Activated CD4-positive, alpha-beta memory T cell treated with anti-CD3 and anti-CD28 coated beads, Interleukin-2, amount 10 ng/mL, durations not matched to agents 7 days and 5 days (primary cell): ENCODE measurements at places on chromosomes 7 and 10. TPM values are rescaled to one million over a fixed set of nuclear protein-coding genes. Genes with fewer than 3 reads are reported as not detected.
A peak's percentile ranks its signal among the peaks of the same experiment; 100 is the strongest.

DNA sequence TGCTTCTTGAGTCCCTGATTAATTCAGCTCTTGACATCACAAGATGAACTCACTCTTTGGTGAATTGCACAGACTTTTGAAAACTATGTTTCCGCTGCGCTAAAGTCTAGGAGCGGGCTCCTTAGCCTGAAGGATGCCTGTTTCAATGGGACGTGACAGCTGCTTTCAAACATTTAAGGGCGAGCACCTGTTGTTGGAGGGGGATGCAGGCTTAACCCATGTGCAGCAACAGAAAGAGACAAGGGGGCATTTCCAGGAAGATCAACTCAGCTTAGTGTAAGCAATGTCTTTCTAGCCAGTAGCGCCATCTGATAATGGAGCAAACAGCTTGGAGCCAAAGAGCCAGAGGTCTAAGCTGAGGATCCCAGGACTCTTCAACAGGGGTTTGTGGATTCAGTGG, 8.4 kb upstream of the PFKFB3 start:
- peaks cover 14% of the 10 kb centered on the region for H3K4me1 ChIP-seq
- no peak for DNase-seq
- peaks cover 2% of the 10 kb centered on the region for H3K27me3 ChIP-seq
- peaks cover 9% of the 10 kb centered on the region for H3K36me3 ChIP-seq
- no peak overlapping the region for H3K27ac ChIP-seq
- no peak overlapping the region for H3K4me3 ChIP-seq

- H3K27ac ChIP-seq, result no peak overlapping the region
- no peak overlapping the region for H3K4me3 ChIP-seq
- DNase-seq, result no peak
Measured at GRCh38 chr10:22854935-22855421, 72.9 kb upstream of the ARMC3 start.

ADAMTS14 gene
- not detected for total RNA-seq

PKD2L1 gene
- total RNA-seq, result 0.18 TPM

DNA sequence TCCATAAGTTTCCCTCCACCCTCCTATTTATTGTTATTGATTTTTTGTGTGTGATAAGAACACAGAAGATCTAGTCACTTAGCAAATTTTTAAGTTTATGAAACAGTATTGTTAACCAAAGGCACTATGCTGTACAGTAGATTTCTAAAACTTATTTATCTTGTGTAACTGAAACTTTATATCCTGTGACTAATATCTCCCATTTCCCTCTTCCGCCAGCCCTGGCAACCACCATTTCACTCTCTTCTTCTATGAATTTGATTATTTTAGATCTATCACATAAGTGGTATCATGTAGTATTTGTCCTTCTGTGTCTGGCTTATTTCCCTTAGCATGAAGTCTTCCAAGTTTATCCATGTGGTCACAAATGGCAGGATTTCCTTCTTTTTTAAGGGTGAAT, 144.3 kb upstream of the INHBA start:
- DNase-seq, result no peak
- peaks cover 3% of the 10 kb centered on the region for H3K36me3 ChIP-seq
- H3K4me1 ChIP-seq, result peaks cover 2% of the 10 kb centered on the region
- H3K4me3 ChIP-seq, result no peak overlapping the region
- H3K27ac ChIP-seq, result no peak overlapping the region

- DNase-seq, result no peak
- no peak overlapping the region for H3K27ac ChIP-seq
- peaks cover 24% of the 10 kb centered on the region for H3K4me1 ChIP-seq
- H3K36me3 ChIP-seq, result no peaks in the 10 kb centered on the region
- H3K27me3 ChIP-seq, result peaks cover 32% of the 10 kb centered on the region
Measured at GRCh38 chr10:3224241-3224640, 51.7 kb upstream of the PITRM1 start.

DNA sequence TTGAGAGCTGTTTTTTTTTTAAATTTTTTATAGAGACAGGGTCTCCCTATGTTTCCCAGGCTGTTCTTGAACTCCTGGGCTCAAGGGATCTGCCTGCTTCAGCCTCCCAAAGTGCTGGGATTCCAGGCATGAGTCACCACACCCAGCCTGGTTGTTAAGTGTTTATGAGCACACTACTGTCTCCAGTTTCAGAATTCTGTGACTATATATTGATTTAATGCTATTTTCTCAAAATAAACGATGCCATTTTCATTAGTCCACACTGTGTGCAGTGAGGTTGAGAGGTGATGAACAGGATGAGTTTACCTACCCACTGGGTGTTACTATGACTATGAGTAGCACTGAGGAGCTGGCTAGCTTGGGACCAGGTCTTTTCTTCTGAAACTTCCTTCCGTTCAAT, 110.9 kb upstream of the FAM180A start:
- no peak for DNase-seq
- H3K4me1 ChIP-seq, result peaks cover 4% of the 10 kb centered on the region
- no peak overlapping the region for H3K4me3 ChIP-seq
- H3K36me3 ChIP-seq, result no peaks in the 10 kb centered on the region
- no peaks in the 10 kb centered on the region for H3K27me3 ChIP-seq

GRCh38 chr7:120805636-120806388, 52.1 kb downstream of the TSPAN12 start:
- no peaks in the 10 kb centered on the region for H3K36me3 ChIP-seq
- H3K27ac ChIP-seq, result no peak overlapping the region
- H3K4me3 ChIP-seq, result no peak overlapping the region
- DNase-seq, result peak; percentile 45
- no peaks in the 10 kb centered on the region for H3K4me1 ChIP-seq

DNA sequence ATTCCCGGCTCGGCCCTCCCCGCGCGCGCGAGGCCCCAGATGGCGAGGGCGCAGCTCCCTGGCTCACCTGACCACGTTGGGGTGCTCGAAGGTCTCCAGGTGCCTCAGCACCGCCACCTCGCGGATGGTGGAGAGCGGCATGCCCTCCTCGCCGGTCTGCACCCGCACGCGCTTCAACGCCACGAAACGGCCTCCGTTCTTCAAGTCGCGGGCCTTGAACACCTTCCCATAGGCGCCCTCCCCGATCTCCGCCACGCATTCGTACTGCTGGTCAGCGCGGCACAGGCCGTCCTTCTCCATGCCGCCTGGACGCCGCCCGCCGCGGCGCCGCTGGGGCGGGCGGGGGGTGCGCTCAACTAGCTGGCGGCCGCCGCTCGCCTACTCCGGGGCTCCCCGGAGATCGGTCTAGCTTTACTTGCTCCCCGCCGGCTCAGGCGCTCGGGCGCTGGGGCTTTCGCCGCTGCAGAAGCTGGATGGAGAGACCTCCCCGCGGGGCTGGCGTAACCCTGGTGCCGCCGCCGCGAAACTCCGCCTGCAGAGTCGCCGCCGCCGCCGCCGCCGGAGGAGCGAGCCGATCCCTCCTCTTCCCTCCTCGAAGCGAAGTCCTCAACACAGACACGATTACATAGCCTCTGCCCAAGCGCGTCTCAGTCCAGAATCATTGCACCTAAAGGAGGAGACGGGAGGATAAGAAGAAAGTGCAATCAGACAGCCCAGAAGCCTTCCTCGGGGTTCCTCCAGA, 3.2 kb downstream of the CDK6 start:
- DNase-seq, result peak; percentile 92
- peak overlapping the region; percentile 95 for H3K27ac ChIP-seq
- H3K4me3 ChIP-seq, result peak overlapping the region; percentile 89
- H3K27me3 ChIP-seq, result peaks cover 7% of the 10 kb centered on the region
- H3K36me3 ChIP-seq, result peaks cover 48% of the 10 kb centered on the region

DNA sequence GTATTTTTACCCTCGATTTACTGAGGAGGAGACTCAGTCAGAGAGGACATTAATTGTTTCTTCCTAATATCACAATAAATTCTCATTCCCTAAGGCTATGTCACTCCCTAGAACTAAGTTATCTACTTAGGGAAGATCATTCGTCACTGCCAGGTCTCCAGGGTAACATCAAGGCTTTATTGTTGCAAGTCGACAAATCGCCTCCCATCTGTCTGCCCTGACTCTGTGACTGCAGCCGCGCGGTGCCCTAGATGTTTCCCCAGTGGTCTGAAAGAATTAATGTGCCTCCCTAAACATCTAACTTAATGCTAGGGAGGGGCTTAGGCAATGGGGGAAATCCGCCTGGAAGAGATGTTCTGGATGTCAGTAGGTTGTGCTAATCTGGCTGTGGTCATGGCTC, 558.8 kb upstream of the C7orf33 start:
- no peaks in the 10 kb centered on the region for H3K36me3 ChIP-seq
- H3K27ac ChIP-seq, result no peak overlapping the region
- DNase-seq, result no peak
- H3K27me3 ChIP-seq, result no peaks in the 10 kb centered on the region
- no peaks in the 10 kb centered on the region for H3K4me1 ChIP-seq

DNA sequence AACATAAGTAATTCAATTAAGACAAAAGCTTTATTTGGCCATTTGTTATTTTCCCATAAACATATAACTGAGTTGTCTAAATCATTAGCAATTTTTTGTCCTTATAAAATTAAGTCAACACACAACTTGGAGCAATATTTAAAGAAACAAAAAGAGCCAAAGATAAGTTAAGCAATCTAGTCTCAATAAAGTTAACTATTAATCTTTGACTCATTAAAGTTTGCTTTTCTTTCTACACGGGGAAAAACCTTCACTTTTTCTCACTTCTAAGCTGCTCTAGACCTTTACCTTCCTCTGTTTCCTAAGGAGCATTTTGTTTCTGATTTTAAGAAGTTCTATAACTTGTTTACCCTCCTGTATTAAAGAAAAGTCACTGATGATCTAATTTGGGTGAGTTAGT, 867.1 kb upstream of the PHF14 start:
- no peak for DNase-seq
- no peaks in the 10 kb centered on the region for H3K36me3 ChIP-seq
- H3K4me1 ChIP-seq, result no peaks in the 10 kb centered on the region
- no peak overlapping the region for H3K4me3 ChIP-seq
- H3K27ac ChIP-seq, result no peak overlapping the region

DNA sequence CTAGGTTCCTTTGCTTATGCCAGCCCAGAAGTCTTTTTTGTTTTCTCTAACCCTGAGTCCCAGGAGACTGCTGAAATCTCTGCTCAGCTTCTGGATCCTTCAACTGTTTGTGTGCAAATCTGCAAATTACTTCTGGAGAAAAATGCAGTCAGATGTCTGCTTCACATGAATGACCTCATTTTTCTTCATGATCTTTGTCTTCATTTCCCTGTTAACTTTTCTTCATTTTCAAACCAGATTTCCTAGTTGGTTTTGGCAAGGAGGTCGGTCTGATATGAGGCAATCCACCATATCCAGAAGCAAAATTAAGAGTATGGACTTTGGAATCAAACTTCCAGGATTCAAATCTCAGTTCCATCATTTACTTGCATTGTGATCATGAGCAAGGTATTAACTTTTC, 66.8 kb downstream of the ZNF503 start:
- no peak overlapping the region for H3K27ac ChIP-seq
- DNase-seq, result no peak
- H3K4me3 ChIP-seq, result no peak overlapping the region

DNA sequence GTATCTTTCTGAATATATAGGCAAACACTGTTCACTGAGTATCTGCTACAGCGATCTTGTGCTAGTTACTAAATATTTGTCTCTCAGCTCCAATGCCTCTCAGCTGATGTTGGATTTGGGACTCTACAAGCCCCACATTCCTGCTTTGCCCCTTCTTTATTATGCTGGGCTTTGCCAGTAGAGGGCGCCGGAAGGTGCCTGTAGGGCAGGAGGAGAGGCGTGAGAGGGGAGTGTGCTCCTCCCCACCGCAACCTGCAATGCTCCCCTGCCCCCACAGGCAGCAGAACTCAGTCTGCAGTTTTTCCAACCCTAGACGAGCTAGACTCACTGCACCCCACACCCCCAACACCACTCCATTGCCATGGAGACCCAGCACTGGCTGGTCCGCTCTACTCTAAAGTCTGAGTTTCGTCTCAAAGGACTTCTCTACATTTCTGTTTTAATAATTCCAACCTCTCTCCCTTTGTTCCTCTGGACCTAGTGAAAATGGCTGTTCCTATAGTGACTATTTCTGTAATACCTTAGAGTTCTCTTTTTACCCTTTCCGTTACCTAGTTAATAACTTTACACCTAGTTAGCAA, 337.6 kb downstream of the CCSER2 start:
- H3K36me3 ChIP-seq, result no peaks in the 10 kb centered on the region
- peak; percentile 26 for DNase-seq
- H3K27me3 ChIP-seq, result no peaks in the 10 kb centered on the region
- H3K4me1 ChIP-seq, result no peaks in the 10 kb centered on the region

- H3K27ac ChIP-seq, result no peak overlapping the region
- H3K27me3 ChIP-seq, result no peaks in the 10 kb centered on the region
- DNase-seq, result no peak
- H3K36me3 ChIP-seq, result no peaks in the 10 kb centered on the region
- peaks cover 35% of the 10 kb centered on the region for H3K4me1 ChIP-seq
Measured at GRCh38 chr10:33031171-33031570, 73.1 kb upstream of the ITGB1 start.

PSMC2 gene
- total RNA-seq, result 149 TPM

DNA sequence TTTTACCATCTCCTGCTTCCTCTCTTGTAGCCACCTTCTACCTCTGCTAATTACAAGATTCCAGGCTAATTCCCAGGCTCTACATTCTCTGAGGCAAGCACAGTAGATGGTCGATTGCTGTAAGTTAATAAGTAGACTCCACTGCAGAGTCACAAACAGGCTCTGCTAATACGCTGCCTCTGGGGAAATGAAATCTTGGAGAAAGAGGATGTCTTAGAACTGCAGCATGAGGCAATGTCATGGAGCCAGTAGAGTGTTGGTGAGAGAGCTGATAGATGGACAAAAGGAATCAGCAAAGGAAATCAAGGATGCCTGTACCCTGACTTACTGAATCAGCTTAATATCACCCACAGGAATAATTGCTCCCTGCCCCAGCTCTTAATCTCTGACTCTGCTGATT, 1260.3 kb downstream of the XPNPEP1 start:
- no peak for DNase-seq
- no peaks in the 10 kb centered on the region for H3K4me1 ChIP-seq
- no peak overlapping the region for H3K4me3 ChIP-seq
- no peaks in the 10 kb centered on the region for H3K36me3 ChIP-seq
- H3K27ac ChIP-seq, result no peak overlapping the region

- H3K4me1 ChIP-seq, result no peaks in the 10 kb centered on the region
- DNase-seq, result no peak
- H3K27me3 ChIP-seq, result peaks cover 2% of the 10 kb centered on the region
- no peaks in the 10 kb centered on the region for H3K36me3 ChIP-seq
Measured at GRCh38 chr7:93882468-93882867, 8.1 kb downstream of the TFPI2 start.

DNA sequence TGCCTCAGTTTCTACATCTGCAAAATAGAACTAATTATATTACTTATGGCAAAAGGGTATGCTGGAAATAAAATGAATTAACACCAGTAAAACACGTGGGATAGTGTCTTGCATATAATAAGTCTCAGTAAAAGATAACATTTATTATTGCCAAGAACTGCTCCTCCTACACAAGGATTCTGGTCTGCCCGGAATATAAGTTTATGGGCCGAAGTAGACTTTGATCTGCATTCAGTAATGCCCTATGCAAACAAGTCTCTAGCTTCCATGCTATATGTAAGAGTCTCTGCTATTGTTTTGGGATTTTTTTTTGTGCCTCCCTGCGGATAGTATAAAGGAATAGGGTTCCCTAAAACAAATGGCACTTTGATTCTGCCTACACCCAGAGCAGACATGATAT, 125.6 kb upstream of the SLC26A5 start:
- no peak for DNase-seq
- H3K27ac ChIP-seq, result no peak overlapping the region
- H3K4me1 ChIP-seq, result no peaks in the 10 kb centered on the region
- H3K27me3 ChIP-seq, result peaks cover 11% of the 10 kb centered on the region
- H3K4me3 ChIP-seq, result no peak overlapping the region
